ENCODE measurements at places on chromosomes 4 and X.

DNA sequence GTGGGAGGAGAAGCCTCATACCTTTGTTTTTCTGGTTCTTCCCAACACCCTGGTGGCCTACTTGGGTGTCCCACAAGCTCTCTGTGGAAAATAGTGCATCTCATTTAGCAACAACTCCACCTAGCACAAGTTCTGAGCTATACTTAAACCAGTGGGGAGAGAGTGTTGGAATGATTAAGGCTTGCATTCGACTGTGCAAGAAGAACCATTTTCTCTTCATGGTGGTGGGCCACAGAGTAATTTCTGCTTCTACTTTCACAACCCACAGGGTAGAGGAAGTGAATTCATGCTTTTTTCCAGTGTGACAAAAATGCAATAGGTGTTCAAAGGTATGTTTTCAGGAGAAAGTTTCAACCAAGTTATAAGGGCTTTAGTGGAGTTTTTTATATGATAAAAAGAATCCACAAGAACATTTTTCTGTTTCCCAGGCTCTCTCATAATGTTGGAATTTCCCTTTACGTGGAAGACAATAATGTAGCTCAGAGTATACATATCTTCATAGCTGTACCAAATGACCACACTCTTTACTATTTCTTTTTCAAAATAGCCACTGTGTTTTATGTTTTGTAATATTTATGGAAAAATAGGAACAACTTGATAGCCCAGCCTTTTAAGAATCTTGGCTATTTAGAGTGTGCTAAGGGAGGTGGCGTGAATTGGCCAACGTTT lies 80.3 kb upstream of the HHIP start:
- no peak for DNase-seq

DNA sequence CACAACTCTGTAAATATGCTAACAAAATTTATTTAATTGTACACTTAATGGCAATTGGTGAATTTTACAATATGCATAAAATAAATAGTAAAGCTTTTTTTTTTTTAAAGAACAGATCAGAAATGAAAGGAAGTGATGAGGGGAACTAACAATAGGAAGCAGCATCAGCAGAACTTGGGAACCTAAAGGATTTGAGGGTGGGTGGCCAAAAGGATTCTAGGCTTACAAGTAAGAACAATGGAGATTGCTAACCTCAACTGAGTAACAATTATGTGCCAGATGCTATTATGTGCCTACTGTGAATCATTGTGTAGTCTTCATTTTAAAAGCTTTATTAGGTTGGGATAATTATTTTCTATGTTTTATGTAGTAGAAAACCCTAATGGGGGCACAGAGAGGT lies 185.2 kb downstream of the LDB2 start:
- DNase-seq = no peak

- no peak for DNase-seq
Observed at GRCh38 chrX:30751497-30751896, 98.3 kb downstream of the GK start.

- DNase-seq = no peak
Observed at GRCh38 chrX:151621422-151621821, 57.9 kb downstream of the PASD1 start.
